ENCODE measurements at places on chromosomes 12 and 14.

DNA sequence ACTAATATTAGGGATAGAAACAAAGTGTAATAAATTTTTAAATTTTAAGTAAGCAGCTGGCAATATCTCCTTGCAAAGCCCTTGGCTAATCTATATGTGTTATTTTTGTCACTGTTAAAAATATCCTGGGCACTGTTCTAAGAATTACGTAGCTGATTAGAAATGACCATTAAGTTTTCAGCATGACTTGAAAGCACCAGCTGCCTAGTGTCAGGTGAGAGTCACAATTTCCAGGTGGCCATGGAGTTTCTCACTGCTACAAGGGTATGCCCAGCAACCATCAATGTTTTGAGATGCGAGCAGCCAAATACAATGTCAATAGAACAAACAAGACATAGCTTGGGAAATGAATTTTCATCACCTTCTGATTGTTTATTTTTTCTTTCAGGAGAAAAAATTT, 23.3 kb upstream of the GYS2 start:
- no peak for DNase-seq

GRCh38 chr12:95646781-95647190, 95.5 kb upstream of the USP44 start:
- no peak for DNase-seq

- no peak for DNase-seq
Measured at GRCh38 chr14:90003526-90004307, 48.0 kb downstream of the TDP1 start.

GRCh38 chr12:97572220-97572619, 109.6 kb downstream of the RMST start:
- DNase-seq: no peak

GRCh38 chr12:120537856-120538220, 3.7 kb downstream of the RNF10 start:
- DNase-seq: no peak

- no peak for DNase-seq
Measured at GRCh38 chr12:30979371-30980259, 53.1 kb downstream of the TSPAN11 start.

DNA sequence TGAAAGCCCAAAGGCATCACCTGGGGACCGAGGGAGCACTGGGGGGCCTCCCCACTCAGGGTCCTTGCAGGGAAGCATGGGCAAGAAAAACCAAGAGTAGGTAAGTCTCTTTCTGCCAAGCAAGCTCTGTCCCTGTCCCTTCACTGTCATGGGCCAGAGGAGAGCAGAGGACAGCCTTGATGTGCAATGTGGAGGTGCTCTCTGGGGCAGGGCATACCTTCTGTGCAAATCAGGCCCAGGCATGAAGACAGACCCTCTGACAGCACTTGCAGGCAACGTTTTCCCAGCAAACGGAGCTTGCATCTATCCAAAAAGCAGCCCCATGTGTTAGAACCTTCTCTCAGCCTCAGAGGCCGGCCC, 192.5 kb upstream of the PWP1 start:
- no peak for DNase-seq

DNA sequence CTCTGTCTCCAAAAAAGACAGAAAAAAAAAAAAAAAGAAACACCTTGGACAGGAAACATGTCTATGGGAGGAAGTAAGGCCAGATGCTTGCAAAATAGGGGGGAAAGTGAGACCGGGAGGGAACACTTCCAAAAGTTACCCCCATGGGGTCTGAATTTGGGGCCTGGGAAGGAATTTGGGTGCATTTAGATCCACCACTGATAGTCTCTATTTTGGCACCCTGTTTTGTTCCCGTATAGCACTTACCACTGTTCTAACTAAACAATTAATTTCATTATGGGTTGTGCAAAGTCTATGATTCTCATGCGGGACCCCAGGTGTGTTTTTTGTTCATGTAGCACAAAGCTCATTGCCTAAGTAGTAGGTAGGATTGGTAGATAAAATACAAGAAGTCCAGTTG, 1.4 kb upstream of the MLEC start:
- DNase-seq: no peak

- DNase-seq: no peak
Measured at GRCh38 chr14:91870001-91870400, 2.7 kb upstream of the TC2N start.

DNA sequence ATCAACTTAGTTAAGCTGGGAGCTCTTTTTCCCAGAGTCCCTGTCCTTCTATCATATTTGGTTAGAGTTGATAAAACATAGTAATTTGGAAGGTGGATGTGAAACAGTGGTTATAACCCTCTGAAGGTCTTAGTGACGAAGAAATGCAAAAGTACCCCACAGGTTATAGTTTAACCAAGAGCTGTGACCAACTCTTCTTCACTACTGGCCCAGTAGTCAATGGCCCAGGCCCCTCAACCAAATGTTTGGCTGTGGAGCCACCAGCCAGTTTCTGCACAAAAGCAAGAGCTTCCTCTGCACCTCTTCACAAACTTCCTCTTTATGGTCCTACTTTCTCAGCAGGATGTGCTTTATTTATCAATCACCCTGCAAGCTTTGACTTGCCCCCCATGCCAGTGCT, 132.6 kb downstream of the BMP4 start:
- no peak for DNase-seq

DNA sequence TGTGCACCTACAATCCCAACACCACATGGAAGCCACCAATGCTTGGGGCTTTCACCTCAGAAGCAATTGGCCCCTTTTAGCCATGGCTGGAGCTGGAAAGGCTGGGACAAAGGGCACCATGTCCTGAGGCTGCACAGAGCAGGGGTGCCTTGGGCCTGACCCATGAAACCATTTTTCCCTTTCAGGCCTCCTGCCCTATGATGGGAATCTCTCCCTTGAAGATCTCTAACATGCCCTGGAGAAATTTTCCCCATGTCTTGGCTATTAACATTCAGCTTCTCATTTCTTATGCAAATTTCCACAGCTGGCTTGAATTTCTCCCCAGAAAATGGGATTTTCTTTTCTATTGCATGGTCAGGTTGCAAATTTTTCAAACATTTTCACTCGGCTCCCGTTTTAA, 823.6 kb downstream of the GALC start:
- no peak for DNase-seq

- DNase-seq: no peak
Measured at GRCh38 chr12:92445253-92446082, 257.3 kb upstream of the PLEKHG7 start.

DNA sequence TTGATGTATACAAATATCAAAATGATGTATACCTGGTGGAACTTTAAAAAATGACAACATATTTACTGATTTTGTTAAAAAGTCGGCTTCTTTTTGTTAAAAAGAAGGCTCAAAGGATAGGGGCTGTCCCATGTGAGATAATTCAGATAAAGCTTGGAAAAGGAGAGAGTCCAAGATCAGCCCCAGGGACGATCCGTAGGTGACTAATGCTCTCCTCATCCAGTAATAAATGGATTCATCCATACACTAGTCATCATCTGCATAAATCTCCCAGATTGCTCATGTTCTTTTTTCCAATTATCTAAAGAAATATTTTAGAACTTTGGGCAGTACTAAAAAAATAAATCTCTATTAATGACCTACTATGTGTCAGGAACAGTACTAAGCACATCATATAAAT, 23.4 kb upstream of the FSCB start:
- DNase-seq: no peak

GRCh38 chr14:38233218-38233617, 22.7 kb downstream of the CLEC14A start:
- no peak for DNase-seq

- no peak for DNase-seq
Measured at GRCh38 chr12:94621662-94622359, 28.5 kb downstream of the TMCC3 start.

- DNase-seq: no peak
Measured at GRCh38 chr14:74637178-74637550, 25.1 kb upstream of the LTBP2 start.

DNA sequence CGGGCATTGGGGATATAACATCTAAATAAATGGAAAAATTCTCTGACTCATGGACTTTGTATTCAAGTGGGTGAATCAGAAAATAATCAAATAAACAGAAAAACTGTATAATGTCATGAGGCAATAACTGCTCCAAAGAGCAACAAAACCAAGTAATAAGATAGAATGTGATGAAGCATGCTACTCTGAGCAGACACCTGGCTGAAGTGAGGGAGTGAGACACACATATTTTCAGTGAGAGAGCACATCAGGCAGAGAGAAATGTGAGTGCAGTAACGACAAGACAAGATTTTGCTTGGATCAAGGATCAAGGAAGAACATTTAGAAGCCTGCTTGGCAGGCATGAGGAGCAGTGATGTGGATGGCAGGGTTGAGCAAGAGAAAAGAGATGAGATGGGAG, 75.8 kb upstream of the CCDC91 start:
- no peak for DNase-seq

DNA sequence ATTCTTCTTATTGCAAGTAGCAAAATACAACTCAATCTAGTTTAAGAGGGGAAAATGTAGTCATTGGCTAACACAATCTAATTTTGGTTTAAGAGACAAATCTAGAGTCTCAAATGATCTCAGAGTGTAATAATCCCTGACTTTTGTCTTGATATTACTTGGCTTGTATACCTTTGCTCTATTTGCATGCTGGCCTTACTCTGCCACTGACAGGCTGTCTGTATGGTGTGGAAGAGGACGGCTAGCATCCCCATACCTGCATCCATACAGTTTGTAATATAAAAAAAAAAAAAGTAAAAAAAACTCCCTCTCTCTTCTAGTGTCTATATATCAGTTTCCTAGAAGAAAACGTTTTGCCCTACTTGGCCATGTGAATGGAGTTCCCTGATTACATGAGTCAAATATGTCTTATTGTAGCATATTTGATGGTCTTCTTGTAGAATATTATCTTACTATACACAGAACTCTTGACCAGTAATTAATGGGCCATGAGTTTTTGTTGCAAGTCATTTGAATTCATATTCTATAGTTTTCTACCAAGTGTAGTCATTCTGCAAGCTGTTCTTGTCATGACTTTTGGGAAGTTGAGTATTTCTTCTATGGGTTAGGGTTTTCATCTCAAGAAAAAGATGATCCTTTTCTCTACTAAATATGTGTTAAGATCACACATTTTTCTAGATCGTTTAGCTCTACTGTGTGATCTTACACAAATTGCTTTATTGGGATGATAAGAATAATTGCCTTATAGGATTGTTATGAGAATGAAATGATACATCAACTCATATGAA, 8.2 kb downstream of the HIF1A start:
- no peak for DNase-seq

- no peak for DNase-seq
Measured at GRCh38 chr12:85626784-85627171, 209.4 kb downstream of the RASSF9 start.

GRCh38 chr14:89747126-89747525, 207.4 kb downstream of the EFCAB11 start:
- DNase-seq: no peak

DNA sequence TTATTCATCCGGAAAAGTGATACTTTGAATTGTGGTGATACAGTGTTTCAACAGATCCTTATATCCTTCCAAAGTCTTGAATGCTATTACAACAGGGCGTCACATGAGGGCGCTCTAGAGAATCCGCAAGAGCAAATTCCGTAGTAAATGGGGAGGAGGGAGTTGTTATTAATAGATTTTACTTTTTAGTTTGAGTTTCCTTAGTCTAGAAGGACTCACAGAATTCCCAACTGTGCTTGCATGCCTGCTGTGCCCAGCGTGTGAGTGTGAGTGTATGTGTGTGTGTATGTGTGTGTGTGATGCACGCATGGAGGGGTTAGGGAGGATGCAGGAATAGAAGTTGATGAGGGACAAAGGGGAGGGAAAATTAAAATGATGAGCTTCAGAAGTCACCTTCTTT, 375.3 kb downstream of the C12orf75 start:
- no peak for DNase-seq

- no peak for DNase-seq
Measured at GRCh38 chr12:117125272-117125613, 26.0 kb upstream of the TESC start.

DNA sequence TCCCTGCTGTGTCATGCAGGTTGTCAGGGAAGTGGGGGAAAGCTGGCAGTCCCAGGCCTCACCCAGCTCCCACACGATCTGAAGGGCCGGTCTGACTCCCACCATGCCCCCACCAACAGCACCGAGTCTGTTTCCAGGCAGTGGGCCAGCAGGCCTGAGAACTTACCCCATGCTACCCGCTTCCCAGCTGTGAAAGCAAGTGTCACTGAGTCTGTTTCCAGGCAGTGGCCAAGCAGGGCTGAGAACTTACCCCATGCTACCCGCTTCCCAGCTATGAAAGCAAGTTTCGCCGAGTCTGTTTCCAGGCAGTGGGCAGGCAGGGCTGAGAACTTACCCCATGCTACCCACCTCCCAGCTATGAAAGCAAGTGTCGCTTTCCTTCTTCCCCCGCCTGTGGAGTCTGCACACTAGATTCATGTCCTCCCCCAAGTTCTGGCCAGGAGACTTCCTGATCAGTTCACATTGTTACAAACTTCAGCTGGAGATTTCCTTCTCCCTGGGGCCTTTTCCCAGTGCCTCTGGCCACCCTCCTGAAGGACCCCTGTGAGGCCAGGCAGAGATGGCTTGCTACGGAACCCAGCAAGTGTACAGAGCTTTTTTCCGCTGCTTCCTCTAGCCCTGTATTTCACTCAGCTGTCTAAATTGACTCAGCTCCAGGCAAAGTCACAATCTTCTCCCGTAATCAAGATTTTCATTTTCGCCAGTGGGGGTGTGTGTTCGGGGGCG, 435.4 kb downstream of the TMTC2 start:
- DNase-seq: no peak
